ENCODE measurements at places on chromosomes 16 and 17.

DNA sequence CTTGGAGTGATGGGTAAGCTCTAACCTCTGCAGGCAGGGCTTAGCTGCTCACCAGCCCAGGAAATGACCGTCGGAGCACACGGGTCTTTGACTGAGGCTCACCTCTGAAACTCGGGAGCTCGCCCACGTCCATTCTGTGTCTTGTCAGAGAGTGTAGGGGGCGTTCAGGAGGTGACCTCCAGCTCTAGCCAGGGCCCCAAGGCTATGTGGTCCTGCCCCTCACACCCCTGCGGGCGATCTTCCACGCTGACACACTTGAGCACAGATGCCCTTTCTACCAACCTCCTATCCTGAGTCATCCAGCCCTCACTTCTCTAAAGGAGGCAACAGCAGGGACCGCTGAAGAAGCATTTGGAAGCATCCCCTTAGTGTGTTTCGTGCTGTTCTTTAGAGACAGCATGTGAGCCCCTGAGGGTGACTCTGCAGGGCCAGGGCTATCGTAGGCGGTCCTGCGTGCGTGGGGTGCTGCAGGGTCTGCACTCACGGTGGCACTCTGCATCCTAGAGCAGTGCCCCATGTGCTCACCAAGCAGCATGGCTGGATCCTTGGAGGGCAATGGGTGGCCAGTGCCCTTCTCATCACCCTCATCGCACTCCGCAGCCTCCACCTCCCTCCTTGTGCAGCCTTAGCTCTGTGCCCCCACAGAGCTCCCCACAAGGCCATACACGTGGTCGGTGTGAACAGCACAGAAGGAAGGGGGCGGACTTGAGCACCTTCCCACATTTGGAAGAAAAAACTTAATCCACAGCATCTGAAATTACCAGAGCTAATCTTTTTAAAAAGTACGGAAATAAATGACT lies 33.8 kb downstream of the SLC47A1 start:
- DNase-seq: no peak

- no peak for DNase-seq
Measured at GRCh38 chr17:42708588-42708987, 26.3 kb downstream of the CNTNAP1 start.

DNA sequence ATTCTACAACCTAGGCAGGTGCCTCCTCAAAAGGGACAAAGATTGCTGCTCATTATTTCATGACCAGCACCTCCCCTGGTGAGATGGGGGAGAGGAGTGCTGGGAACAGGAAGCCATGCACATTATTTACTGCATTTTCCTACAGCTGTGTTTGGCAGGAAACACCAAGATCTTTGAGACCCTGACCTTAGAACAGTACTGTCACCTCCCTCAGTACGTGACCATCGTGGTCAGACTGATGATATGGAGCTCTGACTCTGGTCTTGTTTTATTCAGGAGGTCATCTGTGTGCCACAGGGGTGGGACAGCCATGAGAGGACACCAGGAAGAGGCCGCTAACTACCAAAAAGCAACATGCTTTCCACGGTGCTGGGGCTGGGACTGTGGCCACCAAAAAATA lies 37.4 kb downstream of the USP22 start:
- DNase-seq: no peak

DNA sequence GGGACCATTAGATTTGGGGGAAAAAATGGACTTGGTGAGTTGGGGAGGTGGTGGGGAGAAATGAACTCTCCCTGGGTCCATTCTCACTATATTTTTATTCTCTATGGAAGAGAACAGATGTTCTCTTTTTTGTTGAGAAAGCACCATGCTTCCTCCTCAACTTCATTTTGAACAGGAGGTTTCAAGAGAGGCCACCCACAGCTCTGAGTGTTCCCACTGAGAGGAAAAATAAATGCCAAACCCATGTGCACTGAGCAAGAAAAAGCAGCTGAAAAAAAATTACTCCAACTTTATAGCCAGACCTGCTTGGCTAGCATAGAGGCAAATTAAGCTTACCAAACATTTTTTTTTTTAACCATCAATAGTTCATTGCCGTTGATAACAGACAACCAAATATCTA lies 883.6 kb downstream of the KCNJ2 start:
- no peak for DNase-seq

- DNase-seq: no peak
Measured at GRCh38 chr17:76331083-76331482, 22.6 kb downstream of the PRPSAP1 start.

GRCh38 chr16:31461921-31462804 lies 2.9 kb downstream of the ARMC5 start:
- no peak for DNase-seq

DNA sequence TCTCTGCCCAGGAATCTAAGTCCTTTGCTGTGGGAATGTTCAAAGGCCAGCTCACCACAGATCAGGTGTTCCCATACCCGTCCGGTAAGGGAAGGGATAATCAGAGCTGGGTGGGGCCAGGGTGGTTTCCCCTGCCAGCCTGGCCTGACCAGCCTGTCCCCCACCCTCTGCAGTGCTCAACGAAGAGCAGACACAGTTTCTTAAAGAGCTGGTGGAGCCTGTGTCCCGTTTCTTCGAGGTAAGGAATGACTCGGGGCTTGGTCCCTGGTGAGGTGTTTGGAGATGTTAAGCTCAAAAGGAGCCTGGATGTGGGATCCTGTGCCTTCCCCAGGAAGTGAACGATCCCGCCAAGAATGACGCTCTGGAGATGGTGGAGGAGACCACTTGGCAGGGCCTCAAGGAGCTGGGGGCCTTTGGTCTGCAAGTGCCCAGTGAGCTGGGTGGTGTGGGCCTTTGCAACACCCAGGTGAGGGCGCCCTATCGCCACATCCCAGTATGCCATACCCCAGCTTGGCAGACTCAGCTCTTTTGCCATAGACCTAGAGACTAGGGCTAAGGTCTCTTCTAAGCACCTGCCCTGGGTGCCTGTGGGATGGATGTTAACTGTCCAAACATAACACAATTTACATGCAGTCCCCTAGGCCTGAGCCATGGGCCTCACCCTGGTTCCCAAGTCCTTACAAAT lies 997 bp downstream of the ACADVL start:
- DNase-seq: peak; percentile 85

GRCh38 chr16:9016824-9017223 lies 53.1 kb upstream of the USP7 start:
- DNase-seq: no peak

GRCh38 chr17:57356153-57356718 lies 99.9 kb downstream of the MSI2 start:
- no peak for DNase-seq

DNA sequence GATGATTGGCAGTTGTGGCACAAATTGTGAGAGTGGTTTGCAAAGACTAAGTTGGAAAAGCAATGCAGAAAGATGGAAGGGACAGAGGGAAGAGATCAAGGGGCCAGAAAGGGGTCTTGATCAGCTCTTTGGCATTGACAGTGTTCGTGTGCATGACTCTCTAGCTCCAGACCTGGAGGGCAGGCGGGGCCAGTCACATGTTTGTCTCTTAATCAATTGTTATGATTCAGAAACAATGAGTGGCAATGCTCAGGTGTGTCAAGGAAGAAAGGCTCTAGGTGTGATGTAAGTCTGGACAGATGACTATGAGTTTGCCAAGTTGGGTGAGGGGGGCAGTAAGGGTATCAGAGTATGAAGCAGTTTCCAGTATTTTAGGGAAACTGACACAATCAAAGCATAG lies 32.1 kb downstream of the WSB1 start:
- DNase-seq: no peak

GRCh38 chr16:60510941-60511340 lies 1525.3 kb downstream of the CDH8 start:
- no peak for DNase-seq

GRCh38 chr17:67837965-67838364 lies 12.7 kb downstream of the BPTF start:
- DNase-seq: no peak

DNA sequence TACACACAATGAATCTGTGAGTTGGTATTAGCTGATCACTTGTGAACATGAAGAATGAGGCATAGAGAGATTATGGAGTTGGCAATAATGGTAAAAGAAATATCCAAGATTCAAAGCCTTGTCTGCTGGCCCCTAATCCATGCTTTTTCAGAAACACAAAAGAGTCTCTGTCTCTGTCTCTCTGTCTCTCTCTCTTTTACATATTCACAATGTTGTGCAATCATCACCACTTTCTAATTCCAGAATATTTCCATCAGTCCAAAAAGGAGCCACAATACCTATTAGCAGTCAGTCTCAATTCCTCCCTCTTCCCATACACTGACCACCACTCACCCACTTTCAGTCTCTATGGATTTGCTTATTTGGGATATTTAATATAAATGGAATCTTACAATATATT lies 370.1 kb upstream of the CDH8 start:
- no peak for DNase-seq

- no peak for DNase-seq
Measured at GRCh38 chr17:72204742-72205141, 83.9 kb downstream of the SOX9 start.

DNA sequence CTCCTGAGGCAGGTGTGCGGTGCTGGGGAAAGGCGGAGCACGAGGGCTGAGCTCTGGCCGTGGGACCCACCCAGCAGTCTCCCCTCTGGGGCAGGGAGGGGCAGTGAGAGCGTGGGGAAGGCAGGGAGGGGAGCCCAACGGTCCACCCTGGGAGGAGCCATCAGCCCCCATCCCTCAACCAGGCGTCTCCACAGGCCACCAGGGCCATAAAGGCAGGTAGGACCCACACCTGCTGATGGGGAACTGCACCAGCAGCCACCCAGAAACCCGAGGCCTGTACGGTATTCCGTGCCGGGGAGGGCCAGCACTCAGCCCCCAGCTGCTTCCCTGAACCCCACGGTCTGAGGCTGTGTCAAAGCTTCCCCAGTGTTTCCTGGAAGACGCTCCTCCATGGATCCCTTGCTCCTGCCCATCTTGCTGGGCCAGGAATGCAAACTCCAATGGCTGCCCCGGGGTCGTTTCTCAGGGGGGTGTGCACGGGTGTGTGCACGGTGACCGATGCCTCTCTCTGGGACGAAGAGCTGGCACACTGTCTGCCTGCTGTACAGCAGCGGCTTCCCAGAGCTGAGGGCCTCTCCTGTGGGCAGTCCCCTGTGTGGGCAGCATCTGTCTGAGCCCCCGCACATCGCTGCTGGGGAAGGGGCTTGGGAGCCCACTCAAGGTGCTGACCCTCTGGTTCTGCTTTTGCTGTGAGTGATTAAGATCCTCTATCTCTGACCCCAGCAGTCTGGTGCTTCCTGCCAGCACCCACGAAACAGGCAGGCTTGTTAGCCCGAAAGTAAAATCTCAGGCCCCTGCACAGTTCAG lies 17.2 kb upstream of the METRNL start:
- no peak for DNase-seq

DNA sequence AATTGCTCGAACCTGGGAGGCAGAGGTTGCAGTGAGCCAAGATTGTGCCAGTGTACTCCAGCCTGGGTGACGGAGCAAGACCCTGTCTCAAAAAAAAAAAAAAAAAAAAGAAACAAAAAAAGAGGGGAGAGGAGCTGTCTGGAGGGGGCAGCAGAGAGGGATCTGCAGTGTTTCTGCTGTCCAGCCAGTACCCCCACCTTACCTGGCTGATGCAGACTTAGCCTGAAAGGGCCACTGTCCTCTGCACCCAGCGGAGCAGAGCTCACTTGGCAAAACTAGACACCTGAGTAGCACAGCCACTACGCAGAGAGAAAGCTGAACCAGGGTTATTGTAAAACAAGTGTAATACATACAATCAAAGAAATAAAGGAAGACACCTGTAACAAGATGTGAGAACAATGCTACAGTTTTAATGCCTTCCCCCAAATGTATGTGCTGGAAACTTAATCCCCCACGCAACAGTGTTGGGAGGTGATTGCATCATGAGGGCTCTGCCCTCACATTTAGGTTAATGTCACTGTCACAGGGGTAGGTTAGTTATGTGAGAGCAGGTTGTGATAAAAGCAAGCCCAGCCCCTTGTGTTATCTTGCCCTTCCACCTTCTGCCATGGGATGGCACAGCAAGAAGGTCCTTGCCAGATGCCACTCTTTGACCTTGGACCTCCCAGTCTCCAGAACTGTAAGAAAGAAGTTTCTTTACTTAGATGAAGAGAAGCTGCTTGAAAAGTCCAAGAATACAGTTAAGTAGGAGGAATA lies 211.2 kb downstream of the RPTOR start:
- no peak for DNase-seq

GRCh38 chr17:6457688-6458459 lies 13.6 kb downstream of the PIMREG start:
- no peak for DNase-seq

DNA sequence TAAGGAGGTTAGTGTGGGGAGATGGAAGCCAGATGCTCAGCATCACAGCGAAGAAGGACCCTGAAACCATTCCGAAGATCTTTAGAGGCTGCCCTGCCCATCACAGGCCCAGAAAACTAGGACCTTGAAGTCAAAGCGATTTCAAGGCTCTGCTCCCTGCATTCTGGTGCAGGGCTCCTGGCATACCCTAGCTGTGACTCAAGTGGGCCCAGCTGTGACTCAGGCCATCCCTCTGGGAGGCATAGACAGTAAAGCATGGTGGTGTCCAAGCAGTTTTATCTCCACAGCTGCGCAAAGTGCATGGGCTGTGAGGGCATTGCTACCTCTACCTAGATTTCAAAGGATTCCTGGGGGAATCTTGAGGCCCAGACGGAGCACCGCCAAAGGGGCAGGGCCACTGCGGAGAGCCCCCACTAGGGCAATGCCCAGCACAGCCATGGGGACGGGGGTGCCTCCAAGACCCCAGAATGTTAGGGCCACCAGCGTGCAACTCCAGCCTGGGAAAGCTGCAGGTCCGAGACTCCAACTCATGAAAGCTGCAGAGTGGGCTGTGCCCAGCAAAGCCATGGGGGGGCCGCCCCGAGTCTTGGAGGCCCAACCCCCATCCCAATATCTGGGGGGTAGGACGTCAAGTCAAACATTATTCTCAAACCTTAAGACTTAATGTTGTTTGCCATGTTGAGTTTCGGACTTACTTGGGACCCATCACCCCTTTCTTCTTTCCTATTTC lies 11.7 kb upstream of the ZNF594 start:
- DNase-seq: no peak

GRCh38 chr17:80327518-80327917 lies 66.9 kb downstream of the RNF213 start:
- DNase-seq: no peak

DNA sequence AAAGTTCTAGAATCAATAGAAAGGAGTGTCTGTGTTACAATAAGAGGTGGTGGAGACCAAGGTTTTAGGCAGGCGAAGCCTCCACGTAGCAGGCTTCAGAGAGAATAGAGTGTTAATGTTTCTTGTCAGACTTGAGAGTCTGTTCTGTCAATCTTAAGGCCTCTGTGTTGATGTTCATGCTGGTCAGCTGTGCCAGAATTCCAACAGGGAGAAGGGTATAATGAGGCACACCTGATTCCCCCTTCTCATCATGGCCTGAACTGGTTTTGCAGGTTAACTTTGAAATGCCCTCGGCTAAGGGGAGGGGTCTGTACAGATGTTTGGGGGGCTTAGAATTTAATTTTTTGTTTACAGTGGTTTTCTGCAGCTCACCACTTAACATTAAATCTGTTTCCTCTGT lies 46.0 kb downstream of the RNF112 start:
- no peak for DNase-seq

- DNase-seq: no peak
Measured at GRCh38 chr16:22326771-22327445, 29.7 kb downstream of the POLR3E start.

DNA sequence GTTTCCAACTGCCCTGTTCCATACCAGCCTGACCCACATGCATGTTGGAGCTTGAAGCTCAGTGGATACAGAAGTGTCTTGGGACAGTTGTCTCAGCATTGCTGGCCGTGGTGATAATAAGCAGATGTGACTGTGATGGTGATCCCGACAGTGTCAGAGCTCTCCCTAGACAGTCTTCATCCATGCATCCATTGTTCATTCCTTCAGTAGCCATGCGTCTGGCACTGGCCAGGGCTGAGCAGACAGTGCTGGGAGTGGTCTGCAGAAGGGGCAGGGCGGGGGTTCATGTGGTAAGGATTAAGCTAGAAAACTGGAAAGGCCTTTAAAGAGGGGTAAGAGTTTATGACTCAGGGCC lies 68.1 kb downstream of the GNAO1 start:
- DNase-seq: no peak
